ENCODE measurements at places on chromosomes 7 and 10.

- DNase-seq: peak; percentile 15
Measured at GRCh38 chr10:7471720-7472367, 61.0 kb upstream of the SFMBT2 start.

DNA sequence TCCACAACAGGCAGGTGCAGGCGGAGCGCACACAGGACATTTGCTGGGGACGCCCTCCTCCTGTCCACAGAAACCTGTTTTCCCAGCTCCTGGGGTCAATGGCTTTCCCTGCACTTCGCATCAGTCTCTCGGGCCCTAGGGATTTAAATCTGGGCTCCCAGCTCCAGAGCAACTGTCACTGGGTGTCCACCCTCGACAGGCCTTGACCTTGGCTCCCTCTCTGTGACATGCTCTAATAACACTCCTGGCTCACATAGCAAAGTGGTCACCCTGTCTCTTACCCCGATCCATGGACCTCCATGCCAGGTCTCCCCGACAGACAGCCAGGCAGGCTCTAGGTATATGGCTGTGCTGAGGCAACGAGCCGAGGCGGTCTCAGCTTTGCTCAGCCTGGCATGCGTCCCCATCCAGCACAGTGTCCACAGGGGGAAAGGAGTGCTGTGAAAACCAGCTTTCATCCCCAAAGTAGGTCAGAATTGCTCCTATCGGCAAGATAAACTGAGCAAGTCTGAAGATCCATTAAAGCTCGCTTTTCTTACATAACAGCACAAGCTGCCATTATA lies 195.6 kb downstream of the TNS3 start:
- DNase-seq: no peak

- no peak for DNase-seq
Measured at GRCh38 chr7:33916357-33917081, 11.2 kb downstream of the BMPER start.

DNA sequence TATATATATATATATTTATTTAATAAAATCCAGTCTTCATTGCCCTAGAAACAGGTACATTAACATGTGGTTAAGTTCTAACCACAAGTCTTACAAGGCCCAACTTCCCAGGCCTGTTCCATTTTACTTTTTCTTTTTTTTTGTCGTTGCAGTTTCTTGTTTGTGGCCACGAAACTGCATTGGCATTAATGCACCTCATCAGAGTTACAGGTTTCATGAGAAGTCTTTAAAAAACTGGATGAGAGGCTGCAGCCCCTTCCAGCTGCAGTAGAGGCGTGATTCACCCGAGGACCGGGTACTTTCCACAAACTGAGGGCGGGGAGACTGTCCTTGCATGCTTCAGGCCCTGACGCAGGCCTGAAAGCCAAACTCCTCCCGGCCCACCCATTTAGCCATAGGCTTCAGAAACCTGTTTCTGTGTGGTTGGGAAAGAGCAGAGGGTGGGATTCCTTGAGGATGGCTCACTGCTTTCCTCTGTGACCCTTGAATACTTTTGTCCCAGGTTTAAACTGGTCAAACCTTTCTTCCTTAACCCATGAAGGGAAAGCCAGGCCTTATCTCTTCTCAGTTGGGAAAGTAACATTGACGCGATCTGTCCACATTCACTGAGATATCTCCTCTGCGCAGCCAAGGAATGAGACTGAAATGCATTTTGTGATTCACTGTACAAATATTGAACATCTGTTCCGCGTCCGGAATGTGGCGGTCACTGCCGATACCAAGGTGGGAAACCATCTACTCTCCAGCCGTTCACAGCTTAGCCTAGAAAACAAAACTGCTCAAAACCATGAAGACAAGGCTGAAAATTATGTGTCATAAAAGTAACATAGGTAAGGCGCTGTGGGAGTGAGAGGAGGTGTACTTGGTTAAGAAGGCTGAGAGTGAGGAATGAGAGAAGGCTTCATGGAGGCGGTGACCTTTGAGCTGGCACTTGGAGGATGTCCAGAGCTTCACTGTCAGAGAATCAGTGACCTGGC lies 311.7 kb downstream of the GATA3 start:
- peak; percentile 29 for DNase-seq

- DNase-seq: no peak
Measured at GRCh38 chr10:69391158-69391557, 25.6 kb downstream of the TACR2 start.

DNA sequence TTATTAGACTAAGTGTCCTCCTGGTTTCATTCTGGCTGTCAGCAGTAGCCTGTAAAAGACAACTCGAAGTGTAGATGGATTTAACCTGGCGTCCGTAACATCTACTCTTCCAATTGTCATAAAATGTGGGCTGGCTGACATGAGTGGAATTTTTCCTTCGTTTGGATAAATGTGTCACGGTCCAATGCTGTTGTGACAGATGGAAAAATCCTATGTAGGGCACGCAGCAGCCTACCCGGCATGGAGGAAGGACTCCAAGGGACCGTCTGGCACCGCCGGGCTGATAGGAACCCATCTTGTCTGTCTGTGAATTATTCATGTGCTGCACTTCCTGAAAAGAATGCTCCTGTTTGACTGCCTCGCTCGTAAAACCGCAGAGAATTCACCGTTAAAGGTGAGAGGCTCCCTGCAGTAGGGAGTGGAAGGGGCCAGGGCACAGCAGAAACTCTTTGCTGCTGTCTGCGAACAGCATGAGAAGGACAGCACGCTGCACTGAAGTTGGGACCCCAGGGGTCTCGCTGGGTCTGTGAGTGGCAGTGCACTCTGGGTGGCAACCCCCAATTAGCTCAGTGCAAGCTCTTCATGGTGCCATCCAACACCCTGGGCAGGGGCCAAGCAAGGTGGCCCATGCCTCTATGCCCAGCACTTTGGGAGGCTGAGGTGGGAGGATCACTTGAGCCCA lies 1.6 kb upstream of the ORAI2 start:
- DNase-seq: peak; percentile 65

DNA sequence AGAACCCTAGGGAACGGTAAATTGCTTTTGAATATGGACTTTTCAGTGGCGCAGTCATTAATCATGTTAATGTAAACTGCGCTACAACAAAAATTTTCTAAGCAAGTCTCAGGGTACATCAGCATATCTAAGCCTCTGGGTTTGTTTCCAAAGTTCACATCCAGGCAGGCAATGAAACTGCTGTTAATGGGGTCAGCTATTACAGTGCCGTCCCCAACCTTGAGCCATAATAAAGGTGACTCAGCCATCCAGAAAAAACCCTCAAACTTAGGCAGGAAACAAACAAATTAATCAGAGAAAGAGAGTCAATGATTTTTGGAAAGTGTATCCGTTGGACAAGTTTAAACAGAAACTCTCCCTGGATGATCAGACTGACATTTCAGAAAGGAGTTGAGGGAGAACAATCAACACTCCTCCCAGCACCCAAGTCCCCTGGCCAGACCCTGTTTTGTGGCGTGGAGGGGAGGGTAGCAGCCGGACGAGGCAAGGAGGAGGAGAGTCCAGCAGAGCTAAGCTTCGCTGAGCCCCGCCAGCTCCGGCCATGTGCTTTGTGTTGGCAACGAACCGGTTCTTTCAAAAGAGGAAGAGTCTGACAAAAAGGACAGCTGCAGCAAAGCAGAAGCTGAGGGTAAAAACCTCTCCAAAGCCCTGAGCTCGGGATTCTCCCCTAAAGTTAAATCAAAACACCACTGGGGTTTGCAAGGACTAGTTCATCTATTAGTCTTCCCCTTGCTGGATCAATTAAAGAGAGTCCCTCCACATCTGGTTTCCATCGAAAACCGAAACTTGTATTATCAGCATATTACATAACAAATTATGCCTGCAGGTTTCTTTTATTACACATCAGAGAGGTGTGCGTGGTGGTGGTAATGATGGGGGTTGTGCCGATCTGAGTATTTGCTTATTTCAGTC lies 3.6 kb downstream of the FAM53B start:
- DNase-seq: no peak

GRCh38 chr10:72557362-72557761 lies 68.5 kb downstream of the MICU1 start:
- no peak for DNase-seq

DNA sequence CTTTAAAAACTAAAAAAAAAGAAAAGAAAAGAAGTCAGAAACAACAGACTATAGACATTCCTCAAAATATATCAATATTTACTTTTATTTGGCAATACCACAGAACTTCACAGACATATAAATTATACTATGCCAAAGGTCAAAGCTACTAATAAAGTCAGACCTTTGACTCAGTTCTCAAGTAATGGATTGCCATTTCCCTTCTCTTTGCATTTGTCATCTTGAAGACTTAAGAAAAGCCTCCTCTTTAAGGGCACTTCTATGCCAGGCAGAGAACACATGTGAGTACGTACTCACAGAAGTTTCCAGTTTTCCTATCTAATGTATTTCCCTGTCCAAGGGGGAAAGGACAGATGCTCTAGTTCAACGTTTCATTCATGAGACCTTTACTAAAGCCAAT lies 37.6 kb downstream of the TNPO3 start:
- no peak for DNase-seq

DNA sequence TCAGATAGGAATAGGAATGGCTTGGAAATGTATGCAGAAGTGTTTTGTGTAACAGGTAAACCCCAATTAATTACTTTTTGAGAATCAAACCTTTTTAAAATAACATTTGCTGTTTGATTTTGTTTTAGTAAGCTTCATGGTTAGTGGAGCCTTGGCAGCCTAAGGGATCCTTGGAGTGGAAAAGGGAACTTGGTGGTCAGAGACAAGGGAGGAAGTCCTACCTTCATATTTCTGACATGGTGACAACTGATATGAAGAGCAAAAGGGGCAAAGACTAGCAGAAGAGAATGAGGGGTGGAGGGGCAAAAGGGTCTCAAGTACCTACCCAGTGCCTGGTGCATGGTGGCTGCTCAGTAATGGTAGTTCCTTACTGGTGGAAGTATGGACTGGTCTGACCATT lies 32.3 kb downstream of the AHCYL2 start:
- DNase-seq: no peak

- DNase-seq: no peak
Measured at GRCh38 chr10:43124574-43125273, 13.5 kb upstream of the CSGALNACT2 start.

DNA sequence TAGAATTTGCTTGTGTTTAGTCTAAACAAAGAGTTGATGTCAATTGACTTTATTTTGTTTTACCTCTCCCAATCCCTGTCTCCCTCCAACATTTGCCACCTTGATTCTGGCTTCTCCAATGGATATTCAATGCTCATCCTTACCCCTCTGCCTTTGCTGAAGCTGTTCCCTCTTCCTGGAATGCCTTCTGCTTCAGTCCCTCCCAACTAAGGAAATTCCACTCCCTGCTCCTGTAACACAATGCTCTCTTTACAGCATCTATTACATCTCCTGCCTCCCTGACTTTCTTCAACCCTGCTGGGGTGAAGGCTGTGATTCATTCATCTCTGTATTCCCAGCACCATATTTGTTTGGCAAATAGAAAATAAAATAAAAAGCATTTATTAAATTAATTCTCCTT lies 34.5 kb upstream of the TAC1 start:
- no peak for DNase-seq

- DNase-seq: peak; percentile 6
Measured at GRCh38 chr7:19754521-19755116, 18.8 kb downstream of the TMEM196 start.

DNA sequence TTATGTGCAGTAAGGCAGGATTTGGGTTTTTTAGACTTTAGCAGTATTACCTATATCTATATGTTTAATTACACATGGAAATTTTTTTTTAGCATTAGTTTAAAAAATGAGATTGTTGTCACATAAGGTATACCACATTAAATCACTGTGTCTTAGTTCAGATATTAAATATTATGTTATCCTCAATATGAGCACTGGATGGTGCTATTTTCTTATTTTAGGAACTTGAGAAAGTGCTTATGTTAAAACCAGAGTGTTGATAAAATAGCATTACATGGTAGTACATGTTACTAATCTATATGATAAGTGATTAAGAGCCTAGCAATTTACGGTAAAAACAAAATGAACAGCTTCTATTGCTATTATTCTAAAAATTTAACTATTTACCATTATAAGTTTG lies 28.8 kb downstream of the MIOS start:
- peak; percentile 11 for DNase-seq

GRCh38 chr10:48336978-48337599 lies 30.6 kb downstream of the MAPK8 start:
- DNase-seq: no peak

GRCh38 chr7:142313528-142313927 lies 55.7 kb upstream of the PRSS58 start:
- DNase-seq: no peak

GRCh38 chr7:17622451-17622850 lies 317.8 kb downstream of the SNX13 start:
- no peak for DNase-seq

GRCh38 chr7:100965723-100966541 lies 3.4 kb upstream of the MUC12 start:
- peak; percentile 55 for DNase-seq

GRCh38 chr7:129613016-129613337 lies 1.5 kb downstream of the NRF1 start:
- DNase-seq: no peak

DNA sequence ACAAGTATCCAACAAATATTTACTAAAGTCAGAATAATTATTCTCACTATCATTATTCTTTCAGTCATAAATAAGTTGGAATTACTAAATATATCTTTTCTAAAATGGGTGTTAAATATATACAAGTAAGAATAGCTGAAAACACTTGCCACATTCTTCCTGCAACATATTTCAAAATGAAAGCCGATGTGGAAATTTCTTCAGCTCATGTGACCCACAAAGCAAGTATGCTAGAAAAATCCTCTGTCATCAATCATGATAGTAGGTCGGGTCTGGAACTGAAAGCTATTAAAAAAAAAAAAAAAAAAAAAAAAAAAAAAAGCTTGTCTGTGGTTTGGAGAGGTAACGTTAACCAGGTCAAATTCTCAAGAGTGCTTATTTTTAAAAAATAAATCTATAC lies 344.7 kb downstream of the NEBL start:
- peak; percentile 6 for DNase-seq

DNA sequence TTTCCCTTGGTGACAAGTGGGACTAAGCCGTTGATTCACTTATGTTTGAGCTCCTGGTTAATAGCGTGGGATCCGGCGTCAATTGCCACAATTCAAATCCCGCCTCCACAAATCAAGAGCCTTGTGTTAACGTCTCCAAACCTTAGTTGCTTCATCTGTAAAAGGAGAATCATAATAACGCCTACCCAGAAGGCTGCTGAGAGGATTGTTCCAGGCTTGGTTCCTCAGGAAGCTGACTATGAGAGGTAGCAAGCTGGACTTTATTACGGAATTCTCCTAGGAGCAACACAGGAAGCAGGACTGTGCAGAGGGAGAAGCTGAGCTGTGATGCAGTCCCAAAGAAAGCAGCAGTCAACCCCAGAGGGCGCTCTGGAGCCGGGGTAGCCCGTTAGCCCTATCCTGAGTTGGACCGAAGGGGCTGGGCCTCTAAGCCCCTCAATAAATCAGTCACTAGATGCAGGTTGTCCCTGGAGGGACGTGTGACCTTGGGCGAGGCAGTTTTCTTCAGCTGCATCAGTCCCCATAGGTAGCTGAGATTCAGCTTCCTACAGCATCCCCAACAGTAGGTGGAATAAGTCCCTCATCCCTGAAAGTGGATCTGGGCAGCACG lies 6.9 kb upstream of the BAG3 start:
- DNase-seq: no peak

GRCh38 chr10:60000747-60001146 lies 94.4 kb upstream of the CCDC6 start:
- DNase-seq: no peak
